Thoracic aorta (tissue), 2 donors: ENCODE measurements at places on chromosomes 1 and 21. TPM values are rescaled to one million over a fixed set of nuclear protein-coding genes. Genes with fewer than 3 reads are reported as not detected.

- DNase-seq = no peak
Measured at GRCh38 chr1:172154551-172154950, 265.9 kb upstream of the C1orf105 start.

DNA sequence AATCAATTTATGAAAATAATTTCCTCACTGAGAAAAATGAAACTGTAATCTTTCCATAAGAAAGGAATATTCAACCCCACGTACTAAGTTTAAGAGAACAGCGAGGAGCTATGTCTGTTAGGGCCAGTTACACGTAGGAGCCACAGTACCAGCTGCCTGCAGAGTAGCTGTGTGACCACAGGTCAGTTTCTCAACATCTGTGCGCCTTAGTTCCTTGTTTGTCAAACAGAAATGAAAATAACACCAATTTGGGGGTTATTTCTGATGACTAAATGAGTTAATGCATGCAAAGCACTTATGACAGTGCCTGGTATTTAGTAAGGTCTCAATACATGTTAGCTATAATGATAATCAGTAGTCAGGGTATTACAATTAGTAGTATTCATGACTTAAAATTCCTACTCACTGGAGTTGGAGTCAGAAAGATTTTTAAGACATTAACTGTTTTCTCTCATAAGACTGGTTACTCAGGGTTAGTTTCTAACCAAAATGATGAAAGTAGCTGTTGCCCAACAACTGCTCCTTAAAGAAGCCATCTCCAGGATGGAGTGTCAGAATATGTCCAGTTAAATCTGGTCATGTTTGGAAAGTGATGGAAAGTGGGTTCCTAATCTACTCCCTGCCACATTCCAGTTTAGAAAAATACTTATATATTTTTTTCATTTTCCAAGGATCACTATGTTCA, 85.8 kb upstream of the ZNF648 start:
- no peak for DNase-seq

DNA sequence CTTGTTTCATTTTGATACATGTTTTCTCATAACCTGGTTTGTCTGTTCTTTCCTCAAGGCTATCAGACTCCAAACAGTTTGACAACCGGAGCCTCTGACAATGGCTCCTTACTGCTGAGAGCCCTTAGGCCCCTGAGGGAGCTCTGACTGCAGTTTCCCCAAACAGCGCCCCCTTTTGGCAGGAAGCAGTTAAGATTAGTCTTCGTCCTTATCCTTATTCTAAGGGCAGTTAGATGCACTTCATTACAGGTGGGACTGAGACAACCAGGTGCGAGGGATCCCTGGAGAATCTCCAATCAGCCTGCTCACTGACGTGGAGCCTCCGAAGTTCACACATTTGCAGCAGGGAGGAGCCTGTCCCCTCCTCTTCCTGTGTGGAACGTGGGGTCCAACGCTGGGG, 393.1 kb downstream of the BRINP3 start:
- no peak for DNase-seq

DNA sequence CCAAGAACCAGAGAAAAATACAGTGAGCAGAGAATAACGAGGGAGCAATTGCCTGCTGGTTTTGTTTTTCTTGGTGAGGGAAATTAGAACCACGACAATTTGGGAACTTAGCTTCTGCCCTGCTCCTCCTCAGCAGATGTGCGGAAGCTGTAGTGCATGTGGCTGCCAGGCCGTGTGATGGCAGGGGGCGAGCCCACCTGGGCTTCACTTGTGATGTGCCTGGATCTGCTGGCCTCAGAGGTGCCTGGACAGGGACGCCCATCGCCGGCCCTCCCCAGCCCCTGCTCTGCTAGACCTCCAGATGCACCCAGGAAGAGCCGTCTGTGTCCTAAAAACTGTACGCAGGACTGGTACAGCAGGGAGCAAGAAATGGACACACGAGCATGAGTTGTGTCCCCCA, 28.5 kb upstream of the C1orf174 start:
- no peak for DNase-seq

- no peak for DNase-seq
Measured at GRCh38 chr21:29164323-29164942, 34.0 kb downstream of the MAP3K7CL start.

- DNase-seq = no peak
Measured at GRCh38 chr1:109759513-109760334, 4.0 kb downstream of the EPS8L3 start.

Gene GUCA2B
- total RNA-seq = not detected

- DNase-seq = no peak
Measured at GRCh38 chr1:186609183-186609582, 71.0 kb downstream of the PTGS2 start.

- no peak for DNase-seq
Measured at GRCh38 chr1:19979494-19979977, at the start of gene PLA2G2A. Gene PLA2G2A, minus strand, starts transcription at chr1:19979618. Its CDS starts 845 bp downstream, at chr1:19978773.

- DNase-seq = no peak
Measured at GRCh38 chr1:97091263-97091662, 369.7 kb downstream of the PTBP2 start.
